ENCODE measurements at places on chromosomes 16 and 17. TPM values are rescaled to one million over a fixed set of nuclear protein-coding genes. Genes with fewer than 3 reads are reported as not detected.

The GPR179 gene
- 0.03 TPM for total RNA-seq

The ADAD2 gene
- total RNA-seq = not detected

The MPP3 gene
- total RNA-seq = 7.1 TPM

The ICAM2 gene
- total RNA-seq = 0.33 TPM

The KSR1 gene
- 21.7 TPM for total RNA-seq

The DBNDD1 gene
- total RNA-seq = 32.3 TPM

The CHST5 gene
- total RNA-seq = 0.15 TPM

The TNFRSF13B gene
- total RNA-seq = not detected

DNA sequence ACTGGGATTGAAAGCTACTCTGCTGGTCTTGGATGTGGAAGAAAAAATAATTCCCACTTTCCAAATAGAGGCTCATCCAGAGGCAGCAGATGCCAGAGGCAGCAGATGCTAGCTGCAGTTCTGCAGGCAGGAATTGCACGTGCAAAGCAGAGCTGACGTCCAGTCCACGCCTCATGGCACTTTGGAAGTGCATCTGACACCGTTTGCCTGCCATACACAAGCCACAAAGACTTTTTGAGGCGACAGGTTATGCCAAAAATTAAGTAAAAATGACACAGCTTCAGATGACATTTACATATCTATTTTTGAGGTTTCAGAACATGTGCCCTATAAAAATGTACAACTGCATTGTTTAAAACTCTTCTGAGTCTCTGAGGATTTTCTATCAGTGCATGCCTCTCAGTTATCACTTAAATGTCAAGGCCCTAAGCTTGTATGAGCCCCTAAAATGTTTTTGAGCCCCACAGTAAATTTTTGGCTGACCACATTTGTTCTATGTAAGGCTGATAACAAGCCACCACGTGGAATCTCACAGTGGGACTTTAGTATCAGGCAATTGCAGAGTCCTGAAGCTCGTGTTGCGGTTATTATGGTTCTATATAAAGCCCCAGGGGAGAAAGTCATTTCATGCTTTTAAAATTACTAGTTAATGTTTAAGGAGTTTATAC lies 239.2 kb downstream of the PRKCA start:
- H3K4me3 ChIP-seq = no peak overlapping the region
- H3K27ac ChIP-seq = peak overlapping the region; percentile 69
- no peaks in the 10 kb centered on the region for H3K27me3 ChIP-seq
- no peaks in the 10 kb centered on the region for H3K36me3 ChIP-seq
- peaks cover 38% of the 10 kb centered on the region for H3K4me1 ChIP-seq

GRCh38 chr16:72845322-72846020 lies 202.5 kb downstream of the ZFHX3 start:
- no peak for DNase-seq
- no peaks in the 10 kb centered on the region for H3K27me3 ChIP-seq
- H3K4me1 ChIP-seq = peaks cover 10% of the 10 kb centered on the region
- no peak overlapping the region for H3K27ac ChIP-seq

DNA sequence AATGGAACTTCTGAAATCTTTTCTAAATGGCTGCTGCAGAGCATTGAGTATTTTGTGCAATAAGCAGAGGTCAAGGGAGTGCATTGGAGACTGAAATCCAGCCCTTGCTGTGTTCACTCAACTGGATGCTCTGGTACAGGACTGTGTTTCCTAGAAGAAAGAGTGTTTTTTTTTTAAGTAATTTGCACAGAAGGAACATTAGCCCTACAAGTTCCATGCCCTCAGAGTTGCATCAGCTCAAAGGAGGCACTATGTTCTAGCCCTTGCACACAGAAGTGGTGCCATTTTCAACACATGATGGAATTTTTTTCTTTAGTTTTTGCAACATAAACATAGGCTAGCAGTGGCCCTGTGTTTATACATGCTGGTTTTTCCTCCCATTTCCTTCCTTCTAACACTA lies 144.1 kb upstream of the HLF start:
- no peak for DNase-seq
- no peak overlapping the region for H3K4me3 ChIP-seq
- H3K4me1 ChIP-seq = no peaks in the 10 kb centered on the region
- no peaks in the 10 kb centered on the region for H3K27me3 ChIP-seq
- H3K27ac ChIP-seq = no peak overlapping the region

GRCh38 chr16:87528690-87529579 lies 36.1 kb upstream of the ZCCHC14 start:
- H3K36me3 ChIP-seq = no peaks in the 10 kb centered on the region
- H3K4me3 ChIP-seq = no peak overlapping the region
- H3K27ac ChIP-seq = no peak overlapping the region
- H3K4me1 ChIP-seq = no peaks in the 10 kb centered on the region
- no peak for DNase-seq

DNA sequence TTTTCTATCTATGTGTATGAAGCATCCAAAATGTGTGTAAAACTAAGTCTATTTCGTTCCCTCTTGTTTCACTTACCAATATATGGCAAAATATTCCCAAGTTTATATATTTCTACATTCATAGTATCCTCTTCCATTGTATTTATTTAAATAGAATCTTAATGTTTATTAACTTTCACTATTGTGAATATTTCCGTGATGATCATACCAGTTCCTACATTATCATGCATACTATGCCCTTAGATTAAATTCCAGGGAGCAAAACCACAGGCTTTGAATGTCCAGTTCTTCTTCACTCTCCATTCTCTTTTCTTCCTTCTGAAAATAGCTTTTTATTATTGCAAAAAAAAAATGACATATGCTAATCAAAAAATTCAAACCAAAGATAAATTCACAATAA lies 4.0 kb downstream of the MAP2K6 start:
- no peaks in the 10 kb centered on the region for H3K27me3 ChIP-seq
- H3K36me3 ChIP-seq = no peaks in the 10 kb centered on the region
- DNase-seq = no peak
- H3K27ac ChIP-seq = no peak overlapping the region
- no peak overlapping the region for H3K4me3 ChIP-seq
- H3K4me1 ChIP-seq = peaks cover 26% of the 10 kb centered on the region

GRCh38 chr16:82042144-82042543 lies 7.1 kb downstream of the HSD17B2 start:
- no peak for DNase-seq
- H3K4me1 ChIP-seq = no peaks in the 10 kb centered on the region
- no peaks in the 10 kb centered on the region for H3K27me3 ChIP-seq
- no peaks in the 10 kb centered on the region for H3K36me3 ChIP-seq
- H3K27ac ChIP-seq = no peak overlapping the region

- H3K4me1 ChIP-seq = no peaks in the 10 kb centered on the region
- DNase-seq = no peak
- no peak overlapping the region for H3K4me3 ChIP-seq
- no peak overlapping the region for H3K27ac ChIP-seq
These were observed 19.4 kb downstream of the RAB40C start for GRCh38 chr16:609316-609715.
